ENCODE measurements at places on chromosomes 11 and 22. TPM values are rescaled to one million over a fixed set of nuclear protein-coding genes. Genes with fewer than 3 reads are reported as not detected.
A peak's percentile ranks its signal among the peaks of the same experiment; 100 is the strongest.

The SOX10 gene
- 9.3 TPM for total RNA-seq

The APOL6 gene
- 11.4 TPM for total RNA-seq

DNA sequence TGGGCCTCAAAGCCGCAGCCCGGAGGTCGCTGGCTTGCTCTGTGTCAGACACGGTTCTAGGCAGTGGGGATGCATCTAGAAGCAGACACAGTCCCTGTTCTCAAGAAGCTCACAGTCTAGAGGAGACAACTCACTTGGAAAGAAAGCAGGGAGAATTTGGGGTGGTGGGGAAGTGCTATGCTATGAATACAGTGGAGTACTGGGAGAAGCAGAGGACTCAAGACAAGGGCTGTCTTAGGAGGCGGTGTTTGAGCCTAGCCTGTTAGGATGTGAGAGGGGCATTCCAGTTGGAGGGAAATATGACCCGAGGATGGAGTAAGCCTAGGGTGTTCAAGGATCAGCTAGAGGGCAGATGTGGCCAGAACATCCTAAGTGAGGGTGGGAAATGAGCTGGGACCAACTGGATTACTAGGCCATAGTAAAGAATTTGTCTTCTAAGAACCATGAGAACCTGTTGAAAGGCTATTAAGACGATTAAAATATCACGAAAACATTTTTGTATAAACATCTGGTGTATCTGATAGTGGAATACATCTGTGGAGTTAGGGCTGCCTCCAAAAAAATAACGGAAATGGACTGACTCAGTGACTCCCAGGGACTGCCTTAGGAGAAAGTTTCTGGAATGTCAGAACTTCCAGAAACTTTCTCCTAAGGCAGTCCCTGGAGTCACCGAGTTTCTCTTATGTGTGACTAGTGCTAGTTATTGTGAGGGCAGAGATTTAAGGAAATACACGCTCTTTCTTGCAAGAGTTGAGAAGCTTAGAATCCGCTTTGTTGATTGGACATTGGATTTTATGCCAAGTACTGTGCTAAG lies 1.1 kb upstream of the PITPNB start:
- peak; percentile 54 for ATAC-seq

The UBTFL1 gene
- total RNA-seq: not detected

- no peak for ATAC-seq
Measured at GRCh38 chr11:125955856-125956255, 10.0 kb downstream of the VSIG10L2 start.

The PAX6 gene
- total RNA-seq: 1.1 TPM

DNA sequence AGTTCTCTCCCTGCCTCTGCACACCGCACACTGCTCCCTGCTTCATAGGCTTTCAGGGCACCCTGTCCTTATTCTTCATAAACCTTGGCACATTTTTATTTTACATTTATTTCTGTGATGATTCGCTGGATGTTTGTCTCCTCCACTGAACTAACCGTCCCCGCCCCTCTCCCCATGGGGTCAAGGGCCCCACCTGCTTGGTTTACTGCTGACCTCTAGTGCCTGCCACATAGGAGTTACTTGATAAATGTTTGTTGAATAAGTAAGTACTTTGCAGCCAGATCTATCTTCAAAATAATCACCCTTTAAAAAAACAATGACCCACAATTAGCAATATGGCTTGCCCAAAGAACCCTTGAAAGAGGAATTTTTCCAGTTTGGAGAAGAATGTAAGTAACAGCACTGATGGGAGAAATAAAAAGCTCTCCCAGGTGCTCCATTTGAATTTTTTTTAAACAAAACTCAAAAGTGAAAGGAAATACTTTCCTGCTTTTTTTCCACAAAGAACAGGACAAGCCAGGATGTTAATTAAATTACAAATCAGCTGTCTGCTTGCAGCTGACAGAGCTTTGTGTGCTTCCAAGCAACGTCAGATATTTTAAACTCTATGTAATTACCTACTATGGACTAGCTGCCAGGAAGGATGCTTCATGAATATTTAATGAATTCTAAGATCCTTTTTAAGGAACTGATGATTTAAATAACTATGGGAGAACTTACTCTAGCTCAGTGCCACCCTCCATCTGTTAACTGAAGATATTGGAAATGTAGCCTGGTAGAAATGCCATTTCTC lies 1083.6 kb downstream of the DLG2 start:
- ATAC-seq: no peak

The NPAS4 gene
- total RNA-seq: 0.93 TPM

The DSCAML1 gene
- 0.54 TPM for total RNA-seq

- peak; percentile 23 for ATAC-seq
Measured at GRCh38 chr22:19714312-19715187, at the start of gene SEPTIN5. TSS of gene SEPTIN5 (plus strand) at chr22:19714503. CDS start at chr22:19714589, 86 bp downstream.

GRCh38 chr22:42418811-42419242 lies 13.4 kb downstream of the NFAM1 start:
- ATAC-seq: no peak

GRCh38 chr22:27603800-27604144 lies 197.8 kb downstream of the MN1 start:
- no peak for ATAC-seq

The C11orf87 gene
- not detected for total RNA-seq

DNA sequence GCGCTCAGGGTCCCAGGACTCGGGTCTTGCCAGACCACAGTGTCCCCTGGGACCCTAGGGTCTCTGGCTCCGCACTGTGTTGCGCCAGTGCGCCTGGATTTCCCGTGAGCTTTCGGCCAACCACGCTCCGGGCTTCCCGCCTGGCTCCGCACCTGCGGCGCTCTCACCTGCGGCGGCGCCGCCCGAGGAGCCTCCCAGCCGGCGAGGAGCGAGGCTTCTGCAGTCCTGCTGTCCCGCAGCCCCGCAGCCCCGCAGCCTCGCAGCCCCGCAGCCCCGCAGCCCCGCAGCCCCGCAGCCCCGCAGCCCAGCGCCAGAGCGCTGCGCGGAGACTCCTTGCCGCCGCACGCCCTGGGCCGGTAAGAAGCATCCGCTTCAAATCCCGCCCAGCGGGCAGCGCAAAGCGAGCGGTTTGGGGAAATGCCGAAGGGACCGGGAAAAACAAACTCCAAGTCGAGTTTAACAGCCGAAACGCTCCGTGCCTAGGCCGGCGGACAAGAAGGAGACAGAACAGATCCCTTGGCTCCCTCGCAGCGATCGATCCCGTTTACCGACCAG lies 939 bp downstream of the ALX4 start:
- ATAC-seq: no peak

- ATAC-seq: no peak
Measured at GRCh38 chr11:106286881-106287504, 209.5 kb downstream of the AASDHPPT start.

GRCh38 chr11:114440971-114441763 lies 1.9 kb downstream of the REXO2 start:
- ATAC-seq: no peak

The FIBP gene
- 62.3 TPM for total RNA-seq

The BAIAP2L2 gene
- 0.58 TPM for total RNA-seq

DNA sequence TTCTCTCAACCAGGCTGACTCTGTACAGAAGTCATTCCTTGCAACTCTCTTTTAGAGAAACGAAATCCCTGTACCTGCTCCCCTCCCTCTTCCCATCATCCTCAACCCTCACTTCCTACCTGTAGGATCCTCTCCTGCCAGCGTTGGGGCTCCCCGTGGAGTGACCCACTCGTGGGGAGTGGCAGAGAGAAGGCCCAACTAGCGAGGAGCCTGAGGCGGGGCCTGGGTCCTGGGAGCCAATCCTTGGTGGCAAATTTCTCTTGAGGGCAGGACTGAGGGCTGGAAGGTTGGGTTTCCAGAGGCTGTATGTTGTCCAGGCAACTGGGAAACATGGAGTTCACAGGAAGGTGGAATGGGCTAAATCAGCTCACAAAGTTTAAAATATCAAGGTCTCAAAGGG lies 10.4 kb downstream of the NHERF4 start:
- ATAC-seq: peak; percentile 28

The RHOD gene
- 26.9 TPM for total RNA-seq

DNA sequence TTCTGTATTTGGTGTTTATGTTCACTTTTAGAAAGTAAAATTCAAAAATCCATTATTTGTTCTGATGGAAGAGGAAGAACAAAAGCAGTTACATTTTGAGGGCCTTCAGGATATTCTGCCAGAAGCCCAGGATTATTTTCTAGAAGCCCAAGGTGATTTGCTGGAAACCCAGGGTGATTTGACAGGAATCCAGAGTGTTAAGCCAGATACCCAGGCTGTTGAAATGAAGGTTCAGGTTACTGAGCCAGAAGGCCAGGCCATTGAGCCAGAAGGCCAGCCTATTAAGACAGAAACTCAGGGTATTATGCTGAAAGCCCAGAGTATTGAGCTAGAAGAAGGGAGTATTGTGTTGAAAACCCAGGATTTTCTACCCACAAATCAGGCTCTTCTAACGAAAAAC lies 33.1 kb downstream of the CCDC15 start:
- no peak for ATAC-seq

The KCNK4 gene
- total RNA-seq: 0.31 TPM

GRCh38 chr11:15590132-15590531 lies 475.4 kb downstream of the INSC start:
- ATAC-seq: no peak

GRCh38 chr22:38881464-38881871 lies 9.5 kb upstream of the CBX6 start:
- ATAC-seq: peak; percentile 93

The UBQLNL gene
- 0.27 TPM for total RNA-seq

GRCh38 chr22:21866833-21867527 lies 465 bp downstream of the MAPK1 start:
- peak; percentile 67 for ATAC-seq

The PANX2 gene
- 0.46 TPM for total RNA-seq

DNA sequence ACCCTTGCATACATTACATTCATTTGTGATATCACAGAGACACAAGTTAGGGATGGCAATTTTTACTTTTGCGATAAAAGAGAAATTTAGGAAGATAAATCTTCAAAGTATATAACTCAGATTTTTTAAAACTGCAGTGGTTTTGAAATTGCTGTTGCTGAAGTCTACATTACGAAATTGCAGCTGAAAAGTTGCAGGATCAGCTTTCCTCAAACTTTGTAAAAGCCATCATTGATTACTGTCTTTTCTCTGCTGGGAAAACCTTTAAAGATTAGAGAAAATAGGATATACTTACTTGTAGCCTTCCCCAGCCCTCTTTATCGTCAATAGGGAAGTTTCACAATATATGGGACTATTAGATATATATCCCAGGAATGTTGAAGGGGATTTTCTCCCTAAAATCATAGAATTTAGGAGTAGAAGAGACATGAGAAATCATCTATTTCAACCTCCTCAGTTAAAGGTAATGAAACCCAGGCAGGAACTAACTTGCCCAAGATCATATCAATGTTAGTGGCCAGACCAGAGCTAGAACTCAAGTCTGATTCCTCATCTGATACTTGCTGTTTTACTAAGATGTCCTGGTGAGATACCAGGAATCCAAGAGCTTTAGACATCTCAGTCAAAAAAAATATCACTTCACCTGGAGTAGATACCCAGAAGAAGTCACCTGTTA lies 10.4 kb upstream of the AGBL2 start:
- no peak for ATAC-seq

DNA sequence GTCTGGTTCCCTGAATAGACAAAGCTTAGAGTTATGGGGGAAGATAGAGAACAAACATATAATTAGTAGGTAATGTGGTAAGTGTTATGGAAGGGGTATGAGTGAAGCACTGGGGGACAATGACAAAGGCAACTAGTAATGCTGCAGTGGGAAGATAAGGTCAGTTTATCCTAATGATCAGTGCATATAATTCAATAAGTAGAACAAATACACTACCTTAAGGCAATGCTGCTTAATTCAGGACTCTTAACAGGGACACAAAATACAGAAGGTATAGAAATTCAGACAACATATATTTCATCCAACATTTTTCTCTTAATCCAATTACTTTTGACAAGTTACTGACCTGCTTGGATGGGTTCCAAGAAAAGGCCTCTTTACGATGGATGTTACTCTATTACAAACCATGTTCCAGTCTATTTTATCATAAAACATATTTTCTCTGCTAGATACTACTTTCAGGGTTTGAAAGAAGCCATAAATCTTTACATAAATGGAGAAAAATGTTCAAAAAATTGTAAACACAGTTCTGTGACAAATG lies 1186.2 kb downstream of the LRRC4C start:
- no peak for ATAC-seq

GRCh38 chr22:39560127-39560526 lies 10.4 kb upstream of the CACNA1I start:
- ATAC-seq: no peak

- no peak for ATAC-seq
Measured at GRCh38 chr11:129768356-129768755, 47.3 kb upstream of the TMEM45B start.

GRCh38 chr11:3171931-3172560 lies 6.9 kb upstream of the OSBPL5 start:
- ATAC-seq: no peak

DNA sequence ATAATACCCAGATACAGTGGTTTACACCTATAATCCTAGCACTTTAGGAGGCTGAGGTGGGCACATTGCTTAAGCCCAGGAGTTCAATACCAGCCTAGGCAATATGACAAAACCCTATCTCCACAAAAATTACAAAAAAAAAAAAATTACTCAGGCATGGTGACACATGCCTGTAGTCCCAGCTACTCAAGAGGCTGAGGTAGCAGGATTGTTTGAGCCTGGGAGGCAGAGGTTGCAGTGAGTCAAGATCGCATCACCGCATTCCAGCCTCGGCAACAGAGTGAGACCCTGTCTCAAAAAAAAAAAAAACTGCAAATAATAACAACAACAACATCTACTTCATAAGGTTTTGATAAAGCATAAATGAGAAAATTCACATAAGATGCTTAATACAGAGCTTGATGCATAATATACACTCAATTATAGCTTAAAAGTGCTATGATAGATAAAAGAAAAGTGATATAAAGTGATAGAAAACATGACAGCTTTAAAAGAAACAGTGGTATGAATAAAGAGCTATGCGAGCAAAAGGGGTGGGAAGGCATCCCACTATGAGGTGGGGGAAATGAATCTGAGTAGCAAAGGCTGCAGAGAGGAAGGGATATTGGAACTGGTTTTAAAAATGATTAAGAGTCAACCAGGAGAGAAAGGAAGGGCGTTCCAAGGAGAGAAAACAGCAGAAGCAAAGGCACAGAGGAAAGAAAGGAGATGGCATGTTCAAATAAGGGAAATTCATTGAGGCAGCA lies 197.6 kb downstream of the KIF18A start:
- no peak for ATAC-seq

The ALDH3B2 gene
- not detected for total RNA-seq

The HSCB gene
- 14.0 TPM for total RNA-seq

- no peak for ATAC-seq
Measured at GRCh38 chr22:43308836-43309235, 34.3 kb downstream of the SCUBE1 start.

- no peak for ATAC-seq
Measured at GRCh38 chr11:70064726-70065317, 13.3 kb upstream of the ANO1 start.

GRCh38 chr22:35353318-35353717 lies 27.6 kb upstream of the HMOX1 start:
- no peak for ATAC-seq

The OR4D9 gene
- total RNA-seq: not detected

GRCh38 chr11:15854245-15854644 lies 502.1 kb downstream of the SOX6 start:
- no peak for ATAC-seq

GRCh38 chr11:22795914-22796313 lies 33.7 kb downstream of the SVIP start:
- no peak for ATAC-seq

Data from gastroesophageal sphincter (tissue), 4 donors.